ENCODE measurements at places on chromosomes 13 and 19. TPM values are rescaled to one million over a fixed set of nuclear protein-coding genes. Genes with fewer than 3 reads are reported as not detected.

DNA sequence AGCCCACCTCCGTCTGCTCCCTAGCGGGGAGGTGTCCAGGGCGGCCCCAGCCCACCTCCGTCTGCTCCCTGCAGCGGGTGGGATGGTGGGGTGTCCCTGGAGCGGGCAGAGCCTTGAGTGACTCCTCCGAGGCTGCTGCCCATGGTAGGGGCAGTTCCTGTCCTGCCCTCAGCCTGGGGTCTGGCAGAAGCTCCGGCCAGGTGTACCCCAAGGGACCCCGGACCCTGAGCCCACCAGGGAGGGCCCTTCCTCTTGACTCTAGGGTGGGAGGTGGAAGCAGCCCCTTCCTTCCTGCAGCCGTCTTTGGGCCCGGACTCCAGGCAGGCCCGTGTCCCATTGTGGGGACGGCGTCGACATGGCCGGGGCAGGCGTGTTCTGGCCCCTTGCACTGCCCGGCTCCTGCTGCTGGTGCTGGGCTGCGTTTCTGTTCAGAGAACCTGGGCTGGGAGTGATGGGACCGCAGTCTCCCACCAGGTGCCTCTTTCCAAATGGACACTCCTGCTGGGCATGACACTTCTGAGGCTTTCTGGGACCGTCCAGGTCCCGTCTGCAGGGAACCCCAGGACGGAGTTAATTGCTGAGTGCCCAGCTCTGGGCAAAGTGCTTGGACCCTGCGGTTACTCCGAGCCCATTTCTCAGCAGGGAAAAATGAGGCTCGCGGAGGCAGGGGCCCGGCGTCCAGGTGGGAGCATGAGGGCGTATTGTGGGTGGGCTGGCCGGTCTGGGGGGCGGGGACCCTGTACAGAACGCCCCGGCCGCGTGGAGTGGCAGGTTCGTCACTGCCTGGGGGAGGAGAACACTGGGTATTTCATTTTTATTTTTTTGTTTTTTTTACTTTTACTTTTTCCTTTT is 19.8 kb downstream of the ARID3A start:
- no peak for DNase-seq

DNA sequence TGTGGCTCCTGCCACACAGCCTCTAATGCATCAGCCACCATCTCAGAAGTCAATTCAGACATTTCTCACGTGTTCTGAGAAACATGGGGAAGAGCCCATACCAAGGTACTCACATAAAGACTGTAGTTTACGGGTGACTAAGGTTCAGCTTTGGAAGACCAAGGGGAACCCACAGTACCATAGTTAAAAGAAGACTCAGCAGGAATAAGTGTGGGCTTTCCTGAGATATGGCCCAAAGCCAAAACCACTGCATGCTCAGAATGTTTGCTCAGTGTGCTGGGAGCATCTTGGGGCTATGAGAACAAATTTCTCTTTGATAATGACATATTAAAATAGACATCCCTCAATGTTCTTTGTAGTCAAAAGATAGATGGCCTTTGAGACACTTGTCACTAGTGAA is 283.8 kb downstream of the DCT start:
- no peak for DNase-seq

- DNase-seq: no peak
Observed at GRCh38 chr13:66617786-66618185, 612.4 kb downstream of the PCDH9 start.

DNA sequence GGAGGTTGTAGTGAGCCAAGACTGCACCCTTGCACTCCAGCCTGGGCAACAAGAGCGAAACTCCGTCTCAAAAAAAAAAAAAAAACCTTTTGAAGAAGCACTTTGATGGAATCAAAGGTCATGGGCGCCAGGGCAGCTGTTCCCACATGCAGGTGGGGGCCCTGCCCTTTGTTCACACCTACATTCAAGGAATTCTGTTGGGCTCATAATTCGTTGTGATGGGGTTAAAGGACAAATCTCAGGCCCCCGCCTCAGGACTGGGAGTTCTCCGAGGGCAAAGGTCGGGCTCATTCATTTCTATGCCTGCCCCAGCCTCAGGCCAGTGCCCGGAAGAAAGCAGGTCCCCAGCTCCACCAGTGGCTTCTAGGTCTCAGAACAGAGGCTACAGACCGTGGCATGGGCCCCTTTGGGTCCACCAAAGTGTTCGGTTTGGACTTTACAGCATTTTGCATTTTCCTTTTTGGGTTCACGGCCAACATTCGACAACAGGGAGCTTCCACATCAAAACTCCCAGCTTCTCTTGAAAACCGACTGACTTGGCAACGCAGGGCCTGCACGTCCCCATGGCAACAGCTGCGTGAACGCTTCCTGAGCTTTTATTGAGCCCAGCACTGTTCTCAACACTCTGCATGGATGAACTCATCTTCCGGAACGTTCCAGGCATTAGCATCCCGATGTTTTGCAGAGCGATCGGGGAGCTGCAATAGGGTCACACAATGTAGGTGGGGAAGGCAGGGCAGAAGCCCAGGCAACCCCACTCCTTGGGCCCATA is 10.1 kb upstream of the GTF2F1 start:
- no peak for DNase-seq

DNA sequence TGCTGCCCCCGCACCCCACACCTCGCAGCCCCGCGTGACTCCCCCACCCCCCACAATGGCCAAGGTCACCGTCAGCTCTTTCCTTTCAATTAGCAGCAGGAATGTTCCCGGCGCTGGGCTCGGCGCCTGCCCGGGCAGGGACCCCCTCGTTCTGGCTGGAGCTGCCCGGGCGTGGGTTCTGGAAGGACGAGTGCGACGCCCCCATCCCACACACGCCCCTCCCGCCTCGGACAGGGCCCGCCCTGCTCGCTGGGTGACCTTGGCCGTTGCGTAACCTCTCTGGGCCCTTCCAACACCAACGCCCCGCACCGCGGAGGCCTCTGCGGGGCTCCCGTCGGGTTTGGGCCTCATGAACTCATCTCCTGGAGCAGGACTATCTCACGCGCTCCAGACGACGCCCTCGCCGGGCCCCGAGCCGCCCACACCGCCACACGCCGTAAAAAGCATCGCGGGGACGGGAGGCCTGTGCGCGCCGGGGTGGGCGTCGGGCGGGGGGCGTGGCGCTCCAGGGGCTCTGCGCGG is 10.3 kb downstream of the PALM start:
- DNase-seq: no peak

DNA sequence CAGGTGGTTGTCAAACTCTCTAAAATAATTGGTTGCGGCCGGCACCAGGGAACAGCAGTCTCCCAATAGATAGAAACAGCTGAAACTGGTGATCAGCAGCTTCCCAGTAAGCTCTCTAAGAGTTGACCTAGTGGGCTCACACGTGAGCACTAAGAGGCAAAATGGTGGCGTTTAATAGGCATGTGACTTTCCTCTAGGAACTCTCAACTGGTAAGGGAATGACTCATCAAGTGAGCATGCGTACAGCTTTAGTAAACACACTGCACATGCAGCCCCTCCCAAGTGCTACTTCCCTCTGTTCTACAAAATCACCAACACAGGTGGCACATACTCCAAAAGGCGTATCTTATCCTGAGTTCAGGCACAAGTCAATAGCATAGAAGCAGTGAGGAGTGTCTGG is 41.7 kb downstream of the TNFSF11 start:
- peak; percentile 12 for DNase-seq

- no peak for DNase-seq
Observed at GRCh38 chr19:4473011-4473762, 1.1 kb downstream of the HDGFL2 start.

Gene KIR3DL2
- total RNA-seq: not detected

Gene ZNF615
- 7.3 TPM for total RNA-seq

Gene CGB2
- total RNA-seq: not detected

Data from NCI-H460 (cell line).